ENCODE measurements at places on chromosomes 6 and 20.
A peak's percentile ranks its signal among the peaks of the same experiment; 100 is the strongest.

GRCh38 chr6:44253307-44254101 is 3.8 kb downstream of the SLC35B2 start:
- DNase-seq, result no peak

DNA sequence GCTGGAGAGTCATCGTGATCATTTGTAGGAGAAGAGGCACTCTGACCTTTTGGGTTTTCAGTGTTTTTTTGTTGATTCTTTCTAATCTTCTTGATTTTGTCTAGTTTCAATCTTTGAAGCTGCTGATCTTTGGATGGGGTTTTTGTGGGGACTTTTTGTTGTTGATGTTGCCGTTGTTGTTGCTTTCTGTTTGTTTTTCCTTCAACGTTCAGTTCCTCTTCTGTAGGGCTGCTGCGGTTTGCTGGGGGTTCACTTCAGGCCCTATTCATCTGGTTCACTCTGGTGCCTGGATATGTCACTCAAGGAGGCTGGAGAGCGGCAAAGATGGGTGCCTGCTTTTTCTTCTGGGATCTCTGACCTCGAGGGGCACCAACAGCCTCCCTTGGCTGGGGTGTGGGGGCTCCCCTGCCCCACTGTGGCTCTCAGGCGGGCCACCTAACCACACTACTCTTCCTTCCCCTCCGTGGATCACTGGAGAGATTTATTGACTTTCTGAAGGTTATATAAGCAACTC is 21.5 kb upstream of the TMEM244 start:
- no peak for DNase-seq

GRCh38 chr6:107156617-107157016 is 41.3 kb upstream of the BEND3 start:
- DNase-seq, result no peak

- DNase-seq, result no peak
Measured at GRCh38 chr6:12047304-12047703, 35.2 kb downstream of the HIVEP1 start.

- DNase-seq, result no peak
Measured at GRCh38 chr20:10864076-10864672, 190.4 kb upstream of the JAG1 start.

- DNase-seq, result no peak
Measured at GRCh38 chr6:90650041-90650940, 63.4 kb upstream of the MAP3K7 start.

GRCh38 chr20:51562332-51563173 is 20.0 kb upstream of the NFATC2 start:
- peak; percentile 95 for DNase-seq

DNA sequence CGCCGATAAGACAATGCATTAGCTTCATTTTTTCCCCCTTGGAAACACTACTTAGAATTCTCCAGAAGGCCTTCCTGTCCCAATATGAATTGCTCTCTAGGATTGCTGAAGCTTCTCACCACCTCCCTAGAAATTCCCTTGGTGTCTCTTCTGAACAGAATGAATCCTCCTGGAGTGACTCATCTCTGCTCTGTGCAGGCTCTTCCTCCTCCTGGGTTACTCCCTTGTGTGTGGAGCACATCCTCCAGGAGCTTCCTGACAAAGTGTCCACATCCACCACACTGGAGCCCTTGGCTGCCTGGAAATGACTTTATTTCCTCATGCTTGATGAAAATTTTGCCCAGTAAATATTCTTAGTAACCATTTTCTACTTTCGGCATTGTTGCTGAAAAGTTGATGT is 54.4 kb downstream of the DTNBP1 start:
- DNase-seq, result peak; percentile 89

DNA sequence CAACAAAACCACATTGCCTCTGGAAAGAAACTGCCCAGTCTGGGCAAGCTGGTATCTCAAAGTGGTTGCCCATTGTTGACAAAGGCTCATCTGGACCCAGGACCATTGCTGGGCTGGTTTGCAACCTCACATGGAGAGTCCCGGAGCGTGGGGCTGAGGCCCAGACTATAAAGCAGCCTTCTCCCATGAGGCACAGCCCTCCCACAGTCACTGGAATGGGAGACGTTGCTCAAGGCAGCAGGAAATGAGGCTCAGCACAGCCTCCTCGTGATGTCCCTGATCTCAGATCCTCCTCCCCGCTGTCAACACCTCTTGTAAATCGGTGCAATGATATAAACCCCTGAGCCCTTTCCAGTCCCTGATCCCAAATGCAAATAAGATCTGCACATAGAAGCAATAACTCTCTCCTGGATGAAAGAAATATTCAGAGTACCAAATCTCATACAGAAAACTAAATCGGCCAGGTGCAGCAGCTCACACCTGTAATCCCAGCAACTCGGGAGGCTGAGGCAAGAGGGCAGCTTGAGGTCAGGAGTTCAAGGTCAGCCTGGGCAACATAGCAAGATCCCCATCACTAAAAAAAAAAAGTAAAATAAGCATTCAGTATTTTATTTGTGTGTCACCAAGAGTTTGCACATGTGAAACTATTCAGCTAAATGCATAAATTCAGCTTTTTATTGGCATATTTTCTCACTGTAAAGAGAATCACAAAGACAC is 103.0 kb upstream of the RREB1 start:
- DNase-seq, result no peak

- peak; percentile 88 for DNase-seq
Measured at GRCh38 chr6:12051861-12052368, 39.8 kb downstream of the HIVEP1 start.

Data from IMR-90 (cell line).